Mesenteric fat pad (tissue), 1 donor: ENCODE measurements at places on chromosomes 3 and 15. TPM values are rescaled to one million over a fixed set of nuclear protein-coding genes. Genes with fewer than 3 reads are reported as not detected.

DNA sequence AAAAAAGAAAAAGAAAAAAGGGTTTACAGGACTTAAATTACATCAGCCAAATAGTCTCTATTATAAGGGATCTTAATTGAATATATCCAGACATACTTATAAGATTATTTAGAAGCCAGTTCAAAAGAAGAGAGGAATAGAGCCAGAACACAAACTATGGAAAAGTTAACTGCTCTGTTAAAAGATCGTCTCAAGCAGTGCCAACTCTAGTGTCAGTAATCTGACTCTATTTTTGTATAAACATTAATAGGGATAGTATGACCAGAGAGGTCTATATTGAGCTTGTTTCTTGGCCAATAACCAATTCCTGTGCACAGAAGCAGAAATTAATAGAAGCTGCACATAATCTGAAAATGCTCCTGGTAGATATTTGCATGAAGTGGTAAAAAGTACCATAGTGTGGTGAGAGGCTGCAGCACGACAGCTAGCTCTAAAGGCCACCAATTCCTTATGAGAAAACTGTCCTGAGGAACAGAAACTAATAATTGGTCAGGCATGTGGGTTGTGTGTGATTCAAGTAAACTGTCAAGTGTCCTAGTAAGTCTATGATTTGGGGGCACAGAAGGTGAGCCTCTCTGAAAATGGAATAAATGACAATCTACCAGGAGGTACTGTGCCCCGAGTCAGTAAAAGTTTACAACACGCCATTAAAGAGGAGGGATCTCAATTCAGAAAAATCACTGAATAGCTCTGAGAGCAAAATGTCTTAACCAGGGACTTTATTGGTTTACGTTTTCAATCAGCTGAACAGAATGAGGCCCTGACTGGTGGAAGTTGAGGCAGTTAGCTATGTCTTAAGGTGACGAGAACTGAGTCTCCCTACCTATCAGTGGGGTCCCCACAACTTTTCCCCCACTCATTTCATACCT lies 51.5 kb upstream of the NANOGP8 start:
- DNase-seq: no peak

GRCh38 chr3:105798381-105798934 lies 70.4 kb downstream of the CBLB start:
- DNase-seq: no peak

DNA sequence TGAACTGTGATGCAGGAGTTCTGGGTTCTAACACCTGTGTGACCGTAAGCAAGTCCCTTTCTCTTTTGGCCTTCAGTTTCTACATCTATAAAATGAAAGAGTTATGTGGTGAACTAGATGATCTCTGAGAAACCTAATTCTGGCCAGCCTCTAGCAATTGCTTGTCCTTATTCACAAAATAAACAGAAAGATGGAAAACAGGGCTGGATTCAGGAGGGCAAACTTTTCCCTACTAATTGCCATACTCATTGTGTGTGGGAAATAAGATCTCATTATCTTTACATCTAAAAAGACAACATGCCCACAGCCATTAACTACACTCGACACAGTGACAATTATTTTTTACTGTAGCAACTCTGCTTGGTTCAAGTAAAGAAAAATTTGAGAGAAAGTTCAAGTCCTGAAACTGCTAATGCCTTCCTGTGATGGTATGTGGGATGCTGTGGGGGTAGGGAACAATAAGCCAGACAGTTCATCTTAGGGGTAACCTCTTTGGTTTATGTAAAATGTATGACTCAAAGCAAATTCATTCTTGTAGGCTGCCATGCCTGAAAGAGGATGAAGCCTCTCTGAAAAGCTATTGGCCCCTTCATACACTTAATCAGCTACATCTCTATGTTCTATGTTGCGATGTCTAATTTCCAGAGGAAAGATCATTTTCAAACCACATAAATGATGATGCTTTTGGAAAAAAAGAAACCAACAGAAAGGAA lies 177.6 kb upstream of the BCL6 start:
- DNase-seq: no peak

DNA sequence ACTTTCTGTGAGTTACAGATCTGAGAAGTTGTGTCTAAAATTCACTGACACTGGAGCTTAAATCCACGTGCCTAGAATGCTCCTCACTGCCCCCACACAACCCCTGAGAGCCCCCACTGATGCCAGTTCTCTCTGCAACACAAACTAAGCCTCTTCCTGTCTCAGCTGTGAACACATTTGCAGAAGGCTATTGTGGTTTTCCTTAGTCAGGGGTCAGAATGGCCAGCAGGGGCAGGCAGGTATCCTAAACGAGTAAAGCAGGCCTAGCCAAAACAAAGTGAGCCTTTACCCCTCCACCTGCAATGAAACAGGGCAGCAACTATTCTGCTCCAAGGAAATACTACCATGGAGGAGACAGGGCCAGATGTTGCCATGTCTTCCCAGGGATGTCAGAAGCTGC lies 78.6 kb downstream of the FHIT start:
- DNase-seq: no peak

GRCh38 chr15:100941536-100941935 lies 22.4 kb downstream of the LRRK1 start:
- DNase-seq: no peak

GRCh38 chr3:177597311-177598096 lies 400.2 kb upstream of the TBL1XR1 start:
- DNase-seq: no peak

- DNase-seq: no peak
Observed at GRCh38 chr3:166248784-166249183, 411.6 kb upstream of the BCHE start.

DNA sequence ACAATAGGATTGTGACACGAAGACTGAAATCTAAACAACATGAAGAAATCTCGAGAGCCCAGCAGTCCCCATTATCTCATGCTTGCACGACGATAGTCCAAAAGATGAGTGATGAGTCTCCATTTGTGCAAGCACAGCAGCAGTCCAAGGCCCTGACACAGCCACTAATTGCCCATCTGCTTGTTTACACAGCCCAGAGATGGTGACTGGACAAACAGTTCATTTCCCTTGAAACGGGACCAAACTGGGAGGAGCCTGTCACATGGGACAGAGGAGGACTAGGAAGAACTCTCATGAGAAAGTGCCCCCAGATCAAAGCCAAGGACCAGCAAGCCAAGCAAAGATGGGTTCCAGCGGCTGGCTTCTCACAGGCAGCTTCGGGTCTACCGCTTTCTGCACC lies 121.0 kb downstream of the GREM1 start:
- no peak for DNase-seq

The STRIT1 gene
- total RNA-seq: not detected
